ENCODE measurements at places on chromosomes 12 and 14.

- DNase-seq = no peak
Measured at GRCh38 chr12:22014783-22015144, 31.3 kb upstream of the CMAS start.

DNA sequence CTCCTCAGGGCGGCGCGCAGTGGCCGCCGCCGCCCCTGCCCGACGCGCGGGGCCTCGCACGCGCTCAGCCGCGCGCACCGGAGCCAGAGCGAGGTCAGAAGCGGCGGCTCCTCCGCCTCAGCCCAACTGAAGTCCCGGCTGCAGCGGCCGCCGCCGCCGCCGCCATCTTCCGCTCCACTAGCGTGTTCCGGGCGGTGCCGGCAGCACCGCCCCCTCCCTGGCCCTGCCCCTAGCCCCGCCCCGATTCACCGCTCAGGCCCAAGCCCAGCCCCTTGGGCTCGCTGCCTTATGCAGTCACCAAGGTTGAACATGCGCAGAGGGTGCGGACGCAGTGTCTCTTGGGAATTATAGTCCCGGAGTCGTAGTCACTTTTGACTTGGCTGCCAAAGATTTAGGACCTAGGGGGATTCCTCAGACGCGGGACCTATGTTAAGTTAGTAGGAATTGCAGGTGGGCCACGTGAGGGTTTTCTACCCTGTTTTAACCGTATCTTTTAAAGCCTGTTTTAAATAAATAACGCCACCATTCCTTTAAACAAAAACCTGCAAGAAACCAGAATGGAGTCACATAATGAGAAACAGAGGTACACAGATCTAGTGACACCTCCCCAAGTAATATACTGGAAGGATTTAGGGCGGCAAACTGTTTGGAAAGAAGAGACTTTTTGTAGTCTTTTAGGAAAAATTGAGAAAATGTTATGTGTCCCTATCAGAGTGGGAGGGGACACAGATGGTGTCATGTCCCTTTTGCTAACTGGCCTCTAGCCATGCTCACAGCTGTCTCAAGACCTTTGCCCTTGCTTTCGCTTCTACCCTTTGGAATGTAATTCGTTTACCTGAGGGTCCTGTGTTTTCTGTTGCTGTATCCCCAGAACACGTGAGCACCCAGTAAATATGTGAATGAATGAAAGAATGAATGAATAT, at the start of gene PPTC7:
Gene PPTC7 (minus strand): TSS at position 182 of the 923 bp plus-strand sequence. CDS start 287 bp downstream, outside the sequence.
- DNase-seq = peak; percentile 98

- no peak for DNase-seq
Measured at GRCh38 chr14:71629765-71630492, 302.3 kb upstream of the RGS6 start.

DNA sequence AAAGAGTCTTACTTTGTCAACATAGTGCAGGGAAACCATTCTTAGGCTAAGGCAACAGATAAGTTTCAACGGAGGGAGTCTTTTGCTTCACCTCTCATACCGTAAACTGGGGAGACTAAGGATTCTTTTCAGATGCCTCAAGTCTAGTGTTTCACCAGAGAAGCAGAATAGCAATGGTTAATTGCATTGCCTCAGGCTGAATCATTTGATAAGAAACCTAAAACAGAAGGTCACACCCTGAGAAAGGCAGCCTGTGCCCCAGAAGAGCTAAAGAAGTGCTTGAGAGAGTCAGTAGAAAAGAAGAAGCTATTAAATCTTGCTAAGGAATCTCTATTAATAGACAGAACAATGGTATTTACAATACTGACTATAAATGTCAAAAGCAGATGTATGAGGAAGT, 21.8 kb upstream of the ATXN7L3B start:
- DNase-seq = no peak

DNA sequence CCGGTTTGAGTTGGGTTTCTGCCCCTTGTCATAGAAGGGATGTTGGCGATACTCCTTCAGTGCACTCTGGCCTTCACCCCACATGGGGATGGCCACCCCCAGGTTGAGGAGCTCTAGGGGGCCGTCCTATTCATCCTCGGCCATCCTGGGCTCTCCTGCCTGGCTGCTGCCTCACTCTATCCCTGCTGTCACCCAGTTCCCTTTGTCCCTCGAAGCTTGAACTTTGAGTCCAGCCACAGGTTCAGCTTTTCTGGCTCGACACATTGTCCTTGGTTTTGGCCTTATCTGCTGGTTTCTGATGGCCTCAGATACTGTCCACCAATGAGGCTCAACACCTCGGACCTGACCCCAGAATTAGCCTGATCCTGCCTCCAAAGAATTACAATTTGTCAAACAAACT, 58.6 kb downstream of the C14orf132 start:
- DNase-seq = peak; percentile 48

GRCh38 chr14:54002653-54003052, 46.0 kb upstream of the BMP4 start:
- DNase-seq = no peak

GRCh38 chr12:42484996-42485395, 104.5 kb downstream of the PRICKLE1 start:
- DNase-seq = no peak

Measured in suprapubic skin (tissue), 4 donors.